Lung (tissue), 17 donors: ENCODE measurements at places on chromosomes 7 and 10. TPM values are rescaled to one million over a fixed set of nuclear protein-coding genes. Genes with fewer than 3 reads are reported as not detected.

ADAMTS14 gene
- total RNA-seq: 1.1 TPM

SPDYE6 gene
- total RNA-seq: not detected

AKR1C4 gene
- total RNA-seq: not detected

ACTR3C gene
- 34.2 TPM for total RNA-seq

DNA sequence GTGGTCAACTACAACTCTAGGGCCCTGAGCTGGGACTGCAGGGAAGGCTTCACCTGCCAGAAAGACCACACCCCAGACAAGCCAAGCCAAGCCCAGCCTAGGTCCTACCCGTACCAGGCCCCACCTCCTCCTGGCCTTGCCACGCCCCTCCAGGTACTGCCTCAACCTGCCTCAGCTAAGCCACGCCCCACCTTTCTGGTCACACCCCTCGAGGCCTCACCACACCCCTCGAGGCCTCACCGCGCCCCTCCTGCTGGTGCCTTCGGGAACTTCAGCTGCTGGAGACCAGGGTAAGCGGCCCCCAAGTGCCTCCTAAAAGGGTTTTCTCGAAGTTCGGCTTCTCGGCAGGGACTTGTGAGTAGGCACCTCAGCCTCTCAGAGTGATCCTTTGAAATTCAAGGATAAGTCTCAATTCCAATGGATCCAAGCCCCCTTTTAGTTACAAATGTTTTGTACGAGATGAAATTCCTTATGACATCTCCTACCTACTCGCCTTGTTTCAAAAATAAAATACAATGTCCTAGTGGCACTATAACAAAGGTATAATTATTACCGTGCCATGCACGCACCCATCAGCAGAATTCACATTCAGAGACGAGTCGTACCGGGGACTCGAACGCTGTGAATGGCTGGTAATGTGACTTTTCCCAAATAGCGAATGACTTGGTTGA, 171.2 kb downstream of the ARHGAP21 start:
- peaks cover 2% of the 10 kb centered on the region for H3K27me3 ChIP-seq
- H3K4me1 ChIP-seq: no peaks in the 10 kb centered on the region
- no peak overlapping the region for H3K27ac ChIP-seq
- DNase-seq: peak; percentile 10
- peaks cover under 1% of the 10 kb centered on the region for H3K36me3 ChIP-seq
- H3K4me3 ChIP-seq: no peak overlapping the region

GRCh38 chr10:78584681-78585080, 484.1 kb upstream of the ZMIZ1 start:
- H3K36me3 ChIP-seq: no peaks in the 10 kb centered on the region
- peak; percentile 73 for DNase-seq
- H3K4me1 ChIP-seq: peaks cover 28% of the 10 kb centered on the region
- no peak overlapping the region for H3K27ac ChIP-seq
- H3K27me3 ChIP-seq: no peaks in the 10 kb centered on the region
- no peak overlapping the region for H3K4me3 ChIP-seq

ASB15 gene
- total RNA-seq: not detected

GARIN1A gene
- total RNA-seq: 0.48 TPM

C10orf143 gene
- total RNA-seq: 6.4 TPM

TET1 gene
- 23.5 TPM for total RNA-seq

CPEB3 gene
- 4.3 TPM for total RNA-seq

DNA sequence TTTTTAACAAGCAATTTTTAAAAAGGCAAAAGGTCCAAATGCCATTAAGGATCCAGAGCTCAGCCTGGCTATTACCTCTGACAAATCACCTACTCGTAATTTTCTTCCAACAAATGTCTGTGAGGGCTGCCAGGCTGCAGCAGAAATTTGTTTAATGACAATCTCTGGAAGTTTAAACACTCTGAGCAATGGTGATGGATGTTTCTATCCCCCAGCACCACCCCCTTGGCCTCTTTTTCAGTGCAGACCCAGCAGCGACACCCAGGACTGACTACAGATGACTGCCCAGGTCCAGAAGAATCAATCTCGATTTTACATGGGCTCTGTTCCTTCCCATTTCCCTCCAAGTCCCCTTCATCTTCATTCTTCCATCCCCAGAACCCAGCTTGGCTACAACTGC, 201.4 kb upstream of the AOAH start:
- no peaks in the 10 kb centered on the region for H3K36me3 ChIP-seq
- H3K4me1 ChIP-seq: peaks cover 7% of the 10 kb centered on the region
- H3K27me3 ChIP-seq: no peaks in the 10 kb centered on the region

- no peak overlapping the region for H3K4me3 ChIP-seq
- no peak overlapping the region for H3K27ac ChIP-seq
- H3K27me3 ChIP-seq: no peaks in the 10 kb centered on the region
Observed at GRCh38 chr10:86538547-86538946, 17.0 kb upstream of the WAPL start.

MASTL gene
- 7.6 TPM for total RNA-seq

DNA sequence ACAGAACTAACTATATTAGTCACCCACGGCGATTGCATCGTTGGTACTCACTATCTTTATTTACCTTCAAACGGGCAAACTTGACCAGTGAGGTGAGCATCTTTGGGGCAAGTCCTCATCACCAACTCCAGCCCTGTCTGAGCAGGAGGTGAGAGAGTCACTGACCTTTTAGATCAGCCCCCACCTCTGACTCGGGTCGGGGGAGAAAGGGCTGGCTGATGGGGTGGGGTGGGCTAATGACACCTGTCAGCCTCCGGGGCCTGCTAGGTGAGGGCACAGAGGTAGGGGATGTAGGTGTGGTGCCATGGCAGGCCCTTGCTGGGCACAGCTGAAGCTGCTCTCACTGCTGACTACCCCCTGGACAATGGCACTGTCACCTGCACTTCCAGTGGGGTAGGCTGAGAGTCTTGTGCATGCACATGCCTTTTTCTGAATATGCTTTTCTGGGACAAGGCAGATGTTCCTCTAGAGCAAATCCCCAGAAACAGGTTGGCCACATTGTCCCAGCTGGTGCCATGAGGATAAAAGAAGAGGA, 359.5 kb upstream of the MKI67 start:
- DNase-seq: no peak
- H3K27ac ChIP-seq: no peak overlapping the region
- H3K4me1 ChIP-seq: no peaks in the 10 kb centered on the region
- no peak overlapping the region for H3K4me3 ChIP-seq
- H3K36me3 ChIP-seq: no peaks in the 10 kb centered on the region

- no peak overlapping the region for H3K27ac ChIP-seq
- no peak for DNase-seq
- no peaks in the 10 kb centered on the region for H3K27me3 ChIP-seq
- peaks cover 3% of the 10 kb centered on the region for H3K36me3 ChIP-seq
- peaks cover under 1% of the 10 kb centered on the region for H3K4me1 ChIP-seq
Observed at GRCh38 chr7:155722118-155722517, 77.7 kb downstream of the RBM33 start.

GRCh38 chr7:44224080-44224973, 23.5 kb downstream of the YKT6 start:
- no peaks in the 10 kb centered on the region for H3K4me1 ChIP-seq
- H3K4me3 ChIP-seq: no peak overlapping the region
- no peak overlapping the region for H3K27ac ChIP-seq

TMEM209 gene
- 16.9 TPM for total RNA-seq

DNA sequence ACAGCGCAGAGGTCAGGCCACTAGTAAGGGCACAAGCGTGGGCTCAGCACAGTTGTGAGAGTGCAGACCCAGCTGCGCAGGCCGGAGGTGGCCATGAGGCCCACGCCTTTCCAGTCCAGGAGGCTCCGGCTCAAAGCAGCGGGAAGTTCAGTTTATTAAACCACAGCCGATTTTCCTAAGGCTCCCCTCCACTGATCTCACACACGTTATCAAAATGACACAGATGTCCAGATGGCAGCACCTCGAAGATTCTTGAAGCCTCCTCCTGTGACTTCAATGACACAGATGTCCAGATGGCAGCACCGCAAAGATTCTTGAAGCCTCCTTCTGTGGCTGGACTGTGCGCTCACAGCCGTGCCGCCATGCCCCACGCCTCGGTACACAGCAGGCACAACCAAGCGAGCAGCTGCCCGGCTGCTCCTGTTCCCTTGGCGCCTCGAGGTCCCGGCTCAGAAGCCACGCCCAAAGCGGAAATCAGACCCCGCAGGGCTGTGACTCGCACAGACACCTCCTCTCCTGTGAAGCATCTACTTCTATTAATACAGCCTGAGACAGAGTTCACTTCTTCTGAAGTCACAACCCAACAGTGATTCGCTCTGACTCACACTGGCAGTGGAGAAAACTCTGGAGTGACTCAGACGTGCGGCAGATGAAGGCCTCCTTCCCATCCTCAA, 122.7 kb downstream of the MAD1L1 start:
- no peaks in the 10 kb centered on the region for H3K27me3 ChIP-seq
- no peak overlapping the region for H3K4me3 ChIP-seq
- peak overlapping the region; percentile 42 for H3K27ac ChIP-seq
- H3K4me1 ChIP-seq: peaks cover 53% of the 10 kb centered on the region

DNA sequence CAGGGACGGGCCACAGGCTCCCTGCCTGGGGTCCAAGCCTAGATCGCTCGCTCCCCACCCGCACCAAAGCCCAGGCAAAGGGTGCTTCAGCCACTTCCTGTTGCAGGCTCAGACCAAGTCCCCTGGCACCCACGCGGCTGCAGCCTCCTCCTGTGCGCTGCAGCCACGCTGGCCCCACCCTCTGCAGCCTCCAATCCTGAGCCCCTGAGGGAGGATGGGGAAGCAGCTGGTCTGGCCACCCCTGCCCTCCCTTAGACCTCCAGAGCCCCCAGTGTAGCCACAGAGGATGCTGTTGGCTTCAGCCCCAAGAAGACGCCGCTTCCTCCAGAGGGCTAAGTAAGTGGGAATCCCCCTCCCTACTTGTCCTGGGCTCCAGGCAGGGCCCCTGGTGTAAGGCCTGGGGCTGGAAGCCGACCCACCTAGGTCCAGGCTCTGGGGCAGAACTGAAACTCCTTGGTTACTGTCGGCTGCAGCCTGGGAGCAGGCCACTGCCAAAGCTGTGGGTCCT, 9.4 kb downstream of the LIMK1 start:
- no peak for DNase-seq
- peaks cover 26% of the 10 kb centered on the region for H3K4me1 ChIP-seq
- no peak overlapping the region for H3K4me3 ChIP-seq

ADCY1 gene
- total RNA-seq: 1.8 TPM

GRCh38 chr10:22620140-22620857, 94.1 kb downstream of the PIP4K2A start:
- H3K27ac ChIP-seq: peak overlapping the region; percentile 48
- no peak overlapping the region for H3K4me3 ChIP-seq
- no peaks in the 10 kb centered on the region for H3K36me3 ChIP-seq
- DNase-seq: peak; percentile 93

GRCh38 chr7:927031-927671, 27.3 kb downstream of the ADAP1 start:
- no peak for DNase-seq
- H3K36me3 ChIP-seq: no peaks in the 10 kb centered on the region
- H3K27ac ChIP-seq: no peak overlapping the region
- H3K4me1 ChIP-seq: no peaks in the 10 kb centered on the region
- H3K27me3 ChIP-seq: no peaks in the 10 kb centered on the region
- no peak overlapping the region for H3K4me3 ChIP-seq

DNA sequence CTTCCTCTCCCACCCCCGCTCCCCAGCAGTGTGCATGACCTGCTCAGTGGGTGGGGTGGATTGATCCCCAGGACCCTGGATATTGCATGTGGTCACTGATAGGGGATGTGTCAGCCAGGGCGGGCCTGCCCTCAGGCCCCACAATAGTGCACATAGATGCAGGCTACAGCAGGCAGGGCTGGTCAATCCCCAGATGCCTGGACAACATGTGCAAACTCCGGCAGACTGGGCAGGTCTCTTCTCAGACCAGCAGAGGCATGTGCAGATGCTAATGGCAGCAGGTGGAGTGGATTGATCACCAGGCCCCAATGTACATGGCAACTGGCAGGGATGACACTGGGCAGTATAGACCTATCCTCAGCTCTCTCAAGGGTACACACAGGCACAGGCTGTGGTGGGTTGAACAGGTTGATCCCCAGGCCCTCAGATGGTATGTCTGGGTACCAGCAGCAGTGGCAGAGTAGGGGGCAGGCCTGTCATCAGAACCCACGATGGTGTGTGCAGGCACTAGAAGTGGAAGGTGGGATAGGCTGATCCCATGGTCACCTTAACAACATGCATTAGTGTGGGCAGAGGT, 98.6 kb downstream of the LANCL2 start:
- H3K4me3 ChIP-seq: no peak overlapping the region
- no peak for DNase-seq
- H3K27ac ChIP-seq: no peak overlapping the region
- no peaks in the 10 kb centered on the region for H3K36me3 ChIP-seq

DNA sequence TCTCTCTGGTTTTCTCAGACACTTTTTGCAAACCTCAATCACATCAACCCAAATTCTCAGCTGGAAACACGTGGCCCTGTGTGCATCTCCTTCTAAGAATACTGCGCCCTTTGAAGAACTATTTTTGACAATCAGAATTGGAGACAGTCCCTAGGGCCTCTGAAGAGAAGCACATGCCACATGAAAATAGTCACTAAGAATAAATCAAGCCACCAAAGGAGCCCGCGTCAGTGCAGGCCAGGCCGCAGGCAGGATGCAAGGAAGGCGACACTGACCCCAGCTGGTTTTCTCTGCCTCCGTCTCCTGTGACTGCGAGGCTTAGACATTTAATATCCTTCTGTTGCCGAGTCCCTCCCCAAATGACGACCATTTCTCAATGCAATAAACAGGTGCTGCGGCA, 88.0 kb upstream of the ADAM12 start:
- no peak overlapping the region for H3K4me3 ChIP-seq
- DNase-seq: peak; percentile 24
- H3K27ac ChIP-seq: no peak overlapping the region
- H3K4me1 ChIP-seq: no peaks in the 10 kb centered on the region
- H3K36me3 ChIP-seq: no peaks in the 10 kb centered on the region

DNA sequence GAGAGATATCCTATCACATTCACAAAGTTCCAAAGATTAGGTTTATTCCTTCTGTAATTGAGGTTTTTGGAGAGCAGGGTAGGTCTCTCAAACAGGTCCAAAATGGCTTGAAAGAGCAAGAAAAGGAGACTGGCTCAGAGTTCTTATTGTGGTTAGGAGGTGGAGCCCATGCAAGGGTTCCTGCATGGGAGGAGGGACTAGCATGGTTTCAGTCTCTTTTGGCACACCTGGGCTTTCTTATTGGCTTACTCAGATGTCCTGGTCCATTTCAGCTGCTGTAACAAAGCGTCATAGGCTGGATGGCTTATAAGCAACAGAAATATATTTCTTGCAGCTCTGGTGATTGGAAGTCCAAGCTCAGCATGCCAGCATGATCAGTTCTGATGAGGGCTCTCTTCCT, 493.1 kb downstream of the REEP3 start:
- H3K4me1 ChIP-seq: no peaks in the 10 kb centered on the region
- H3K4me3 ChIP-seq: no peak overlapping the region
- H3K27ac ChIP-seq: no peak overlapping the region
- H3K27me3 ChIP-seq: no peaks in the 10 kb centered on the region

NEURL1 gene
- total RNA-seq: 0.80 TPM

GRCh38 chr10:110425684-110426293, 71.9 kb upstream of the DUSP5 start:
- no peak for DNase-seq
- no peak overlapping the region for H3K27ac ChIP-seq
- H3K36me3 ChIP-seq: no peaks in the 10 kb centered on the region
- no peaks in the 10 kb centered on the region for H3K27me3 ChIP-seq
- H3K4me1 ChIP-seq: no peaks in the 10 kb centered on the region
